ENCODE measurements at places on chromosomes 3 and 15.

DNA sequence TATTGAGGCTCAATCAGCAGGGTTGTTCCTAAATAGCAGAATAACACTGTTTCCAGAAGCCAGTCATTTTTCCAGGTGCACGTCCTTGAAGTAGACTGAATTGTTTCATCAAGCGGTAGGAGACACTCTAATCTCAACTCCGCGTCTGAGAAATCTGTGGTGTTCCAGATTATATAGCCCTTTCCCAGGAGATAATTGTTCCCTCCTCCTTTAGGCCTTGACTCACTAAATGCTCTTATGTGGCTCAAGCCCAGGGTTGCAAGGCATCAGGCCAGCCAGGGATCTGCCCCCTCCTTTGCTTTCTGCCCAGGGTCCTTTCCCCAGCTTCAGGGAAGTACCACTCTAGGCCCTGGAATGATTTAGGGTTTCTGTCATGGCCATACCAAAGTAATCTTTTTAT is 5.7 kb upstream of the HLTF start:
- no peak for DNase-seq

DNA sequence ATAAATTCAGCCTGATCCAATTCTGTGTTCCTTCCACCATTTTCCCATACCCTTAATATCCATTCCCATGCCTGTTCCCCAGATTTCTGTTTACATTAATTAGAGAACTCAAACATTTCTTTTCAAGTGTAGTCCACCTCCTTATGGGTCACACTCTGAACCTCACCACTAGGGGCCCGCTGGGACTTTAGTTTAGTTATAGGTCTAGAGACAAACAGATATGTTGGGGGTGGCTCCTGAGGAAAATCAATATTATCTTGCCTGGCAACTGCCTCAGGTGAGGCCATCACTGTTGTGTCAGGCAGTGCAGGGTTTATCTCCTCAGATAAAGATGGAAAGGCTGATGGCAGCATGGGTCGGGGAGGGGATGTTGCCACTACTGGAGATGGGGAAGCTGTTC is 72.8 kb downstream of the CLDN1 start:
- no peak for DNase-seq

GRCh38 chr15:25175789-25176615 is 221.2 kb downstream of the SNRPN start:
- DNase-seq = no peak

- DNase-seq = no peak
These were observed 30.7 kb upstream of the RPS17 start for GRCh38 chr15:82570721-82571508.

DNA sequence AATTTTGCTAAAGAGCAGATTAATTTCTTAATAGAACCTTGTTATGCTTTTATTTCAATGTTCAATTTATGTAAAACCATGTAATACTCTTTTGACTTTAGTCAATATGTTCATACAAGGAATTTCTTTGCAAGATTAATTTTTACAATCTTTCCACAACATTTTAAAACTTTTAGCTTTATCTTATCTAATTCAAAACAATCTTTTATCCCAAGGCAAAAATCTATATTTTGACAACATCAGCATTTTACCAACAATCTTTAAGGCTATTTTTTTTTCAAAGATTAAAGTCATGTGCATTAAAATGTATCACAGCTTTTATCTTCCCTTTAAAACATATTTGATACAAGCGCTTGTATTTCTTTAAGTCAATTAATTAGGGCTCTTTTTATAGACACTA is 914.7 kb downstream of the PLOD2 start:
- no peak for DNase-seq

GRCh38 chr3:63905731-63906620 is 6.2 kb downstream of the SCAANT1 start:
- DNase-seq = no peak

- no peak for DNase-seq
These were observed 98.0 kb upstream of the SLC25A36 start for GRCh38 chr3:140843656-140844055.

GRCh38 chr3:148975696-148976095 is 15.6 kb upstream of the GYG1 start:
- no peak for DNase-seq

DNA sequence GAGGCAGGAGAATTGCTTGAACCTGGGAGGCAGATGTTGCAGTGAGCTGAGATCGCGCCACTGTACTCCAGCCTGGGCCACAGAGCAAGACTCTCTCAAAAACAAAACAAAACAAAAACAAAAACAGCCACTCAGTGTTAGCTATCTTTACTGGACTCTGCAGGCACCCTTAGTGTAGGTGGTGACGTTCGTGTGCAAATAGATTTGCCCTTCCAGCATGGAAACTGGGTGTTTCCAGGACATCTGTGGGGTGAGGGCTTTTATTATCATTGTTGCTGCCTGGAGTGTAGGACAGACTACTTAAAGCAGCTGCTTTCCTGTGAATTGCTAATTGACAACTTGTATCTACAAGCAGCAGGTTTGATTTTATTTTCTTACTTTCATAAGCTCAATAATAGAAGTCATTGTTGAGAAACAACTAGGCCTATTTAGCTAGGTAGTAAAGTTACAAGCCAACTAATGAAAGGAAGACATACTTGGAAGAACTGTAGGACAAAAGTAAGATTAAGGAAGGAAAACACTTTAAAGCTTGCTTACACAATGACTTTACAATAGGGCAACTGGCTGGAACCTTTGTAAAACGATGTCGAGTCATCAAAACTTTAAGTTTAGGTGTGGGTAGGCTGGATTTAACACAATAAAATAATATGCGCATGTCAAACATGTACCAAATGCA is 25.4 kb upstream of the SPPL2A start:
- no peak for DNase-seq

DNA sequence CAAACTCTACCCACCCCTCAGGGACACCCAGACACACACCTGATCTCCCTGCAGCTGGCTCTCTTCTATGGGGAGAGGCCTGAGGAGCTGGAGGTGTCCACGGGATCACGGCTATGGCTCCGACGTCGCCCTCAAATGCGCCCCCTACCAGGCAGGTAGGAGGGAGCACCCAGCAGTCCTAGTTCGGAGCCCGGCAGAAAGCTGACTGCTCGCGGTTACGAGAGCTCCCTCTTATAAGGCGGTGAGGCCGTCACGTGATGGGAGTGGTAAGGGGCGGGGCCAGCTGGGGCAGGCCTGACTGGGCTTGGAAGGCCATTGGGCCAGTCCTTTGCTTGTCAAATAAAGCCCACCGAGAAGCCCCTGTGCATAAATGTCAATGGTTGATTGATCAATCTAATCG is at the start of gene PRR20G:
Gene PRR20G, minus strand, starts transcription at position 207 of the 400 bp plus-strand sequence. CDS start 681 bp downstream, outside the sequence.
- no peak for DNase-seq

- no peak for DNase-seq
These were observed 1.4 kb downstream of the MBNL1 start for GRCh38 chr3:152269831-152270734.

DNA sequence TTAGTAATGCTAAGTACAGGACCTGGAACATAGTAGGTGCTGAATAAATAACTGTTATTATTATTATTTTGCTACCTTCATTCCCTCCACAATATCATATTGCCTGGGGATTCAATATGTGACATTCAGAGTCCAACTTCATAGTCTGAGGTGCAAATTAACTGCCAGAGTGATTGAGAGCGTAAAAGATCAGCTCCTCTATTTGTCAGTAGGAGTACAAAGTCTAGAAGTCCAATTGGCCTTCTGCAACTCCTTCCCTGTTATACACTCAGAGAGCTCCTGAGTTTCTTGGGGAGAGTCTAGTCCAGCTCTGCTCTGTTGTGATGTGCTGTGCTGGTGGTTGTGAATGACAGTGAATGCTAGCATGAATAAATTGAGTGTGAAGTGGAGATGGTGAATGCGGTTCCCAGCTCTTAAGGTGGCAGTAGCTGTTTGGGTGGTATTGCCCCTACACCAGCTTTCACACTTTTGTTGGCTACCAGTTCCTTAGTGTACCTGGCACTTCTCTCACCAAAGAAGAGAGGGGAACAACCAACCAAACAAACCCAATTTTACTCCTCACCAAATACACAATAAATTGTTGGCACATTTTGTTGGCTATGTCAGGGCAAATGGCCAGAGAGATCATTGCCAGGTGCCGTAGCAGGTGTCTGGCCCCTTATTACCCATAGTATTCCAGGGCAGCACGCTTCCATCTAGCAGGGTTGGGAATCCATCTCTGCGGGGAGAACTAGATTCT is 270.1 kb upstream of the TBL1XR1 start:
- DNase-seq = no peak

- DNase-seq = no peak
These were observed 142.2 kb downstream of the FOXP1 start for GRCh38 chr3:71441217-71441924.

DNA sequence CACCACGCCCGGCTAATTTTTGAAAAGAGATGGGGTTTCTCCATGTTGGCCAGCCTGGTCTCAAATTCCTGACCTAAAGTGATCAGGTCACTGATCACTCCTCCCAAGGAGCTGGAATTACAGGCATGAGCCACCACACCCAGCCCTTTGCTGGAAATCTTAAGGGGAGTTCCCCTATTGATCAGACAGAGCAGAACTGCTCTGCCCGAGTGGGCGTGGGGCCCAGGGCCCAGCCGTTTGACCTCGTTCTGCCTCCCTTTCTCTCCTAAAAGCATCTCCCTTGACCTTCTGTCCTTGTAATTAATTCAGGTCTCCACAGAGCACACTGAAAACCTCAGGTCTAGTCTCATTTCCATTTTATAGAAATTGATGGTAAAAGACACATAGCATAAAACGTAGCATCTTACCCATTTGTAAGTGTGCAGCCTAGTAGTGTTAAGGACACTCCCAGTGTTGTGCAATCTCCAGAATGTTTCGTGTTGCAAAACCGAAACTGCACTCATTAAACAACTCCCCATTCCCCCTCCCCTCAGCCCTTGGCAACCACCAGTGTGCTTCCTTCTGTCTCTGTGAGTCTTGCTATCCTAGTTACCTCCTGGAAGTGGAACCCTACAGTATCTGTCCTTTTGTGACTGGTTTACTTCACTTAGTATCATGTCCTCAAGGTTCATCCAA is 89.3 kb downstream of the SLCO3A1 start:
- no peak for DNase-seq

- DNase-seq = no peak
These were observed 133.0 kb downstream of the ASB7 start for GRCh38 chr15:100735129-100736053.

DNA sequence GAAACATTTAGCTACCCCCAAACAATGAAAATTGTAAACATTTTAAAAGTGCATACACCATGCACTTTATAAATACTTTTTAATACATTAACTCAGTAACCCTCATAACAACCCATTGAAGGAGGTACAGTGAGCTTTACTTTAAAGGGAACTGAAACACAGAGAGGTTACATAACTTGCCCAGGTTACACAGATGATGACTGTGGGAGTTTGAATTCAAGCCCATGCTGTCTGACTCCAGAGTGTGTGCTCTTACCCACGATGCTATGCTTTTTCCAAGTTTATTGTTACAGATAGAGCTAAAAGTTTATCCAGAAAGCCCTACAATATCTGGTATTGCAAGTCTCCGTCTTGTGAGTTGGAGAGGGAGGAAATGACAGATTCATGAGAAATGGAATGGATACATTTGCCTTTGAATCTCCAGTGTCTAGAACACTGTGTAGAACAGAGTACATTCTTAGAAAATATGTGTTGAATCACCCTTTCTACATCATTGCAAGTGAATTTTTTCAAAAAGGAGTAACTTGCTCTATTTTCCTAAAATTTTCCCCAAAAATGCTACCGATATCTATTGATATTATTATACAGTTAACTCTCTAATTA is 428.3 kb downstream of the NAALADL2 start:
- DNase-seq = no peak

- DNase-seq = no peak
These were observed 3.8 kb downstream of the FAM43A start for GRCh38 chr3:194689493-194689944.

GRCh38 chr3:54243056-54243931 is 120.9 kb downstream of the CACNA2D3 start:
- DNase-seq = no peak

DNA sequence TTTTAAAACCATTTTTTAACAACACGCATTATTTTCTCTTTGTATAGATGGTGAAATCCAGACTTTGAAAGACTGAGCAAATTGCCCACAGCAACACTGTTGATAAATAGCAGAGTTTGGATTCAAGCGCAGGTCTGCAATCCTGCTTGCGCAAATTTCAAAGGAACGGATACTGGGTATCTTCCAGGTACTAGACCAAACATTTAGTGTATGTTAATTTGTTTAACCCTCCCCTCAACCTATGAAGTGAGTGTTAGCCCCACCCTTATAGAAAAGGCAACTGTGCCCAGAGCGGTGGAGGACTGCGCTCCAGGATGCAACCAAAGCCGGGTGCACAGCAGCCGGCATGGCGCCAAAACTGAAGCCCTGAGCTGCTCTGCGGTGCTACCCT is 103.8 kb downstream of the CPN2 start:
- no peak for DNase-seq

DNA sequence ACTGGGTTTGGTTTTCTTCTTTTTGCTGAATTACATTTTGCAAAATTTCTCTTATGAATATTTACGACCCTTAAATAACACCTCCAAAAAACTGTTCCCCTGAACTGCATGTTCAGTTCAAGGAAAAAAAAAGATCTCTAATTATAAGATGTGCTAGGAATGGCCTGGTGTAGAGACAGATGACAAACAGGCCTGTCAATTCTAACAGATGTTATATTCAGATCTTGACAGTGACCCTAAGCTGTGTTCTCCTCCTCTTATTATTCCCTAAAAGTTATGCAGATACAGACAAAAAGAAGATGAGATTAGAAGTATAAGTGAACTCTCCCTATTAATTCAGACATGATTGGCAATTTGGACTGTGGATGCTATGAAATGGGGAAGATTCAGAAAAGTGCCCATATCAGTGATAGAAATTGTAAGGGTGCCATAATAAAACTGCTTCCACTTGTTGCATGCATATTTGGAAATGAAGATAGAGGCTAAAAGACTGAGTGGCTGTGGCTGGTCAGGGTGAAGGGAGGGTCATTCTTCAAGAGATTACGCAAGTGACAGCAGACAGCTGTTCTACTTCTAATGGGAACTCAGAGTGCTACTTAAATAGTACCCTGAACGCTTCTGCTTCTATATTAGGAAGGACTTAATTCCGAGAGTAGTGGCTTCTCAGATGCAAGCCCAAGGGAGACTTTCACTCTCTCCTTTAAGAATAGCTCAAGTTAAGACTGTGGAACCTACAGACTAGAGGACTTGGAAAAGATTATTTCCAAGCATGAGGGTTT is 75.5 kb downstream of the ADAMTS9 start:
- no peak for DNase-seq

- no peak for DNase-seq
These were observed 43.7 kb downstream of the PLXNA1 start for GRCh38 chr3:127026661-127027060.

- no peak for DNase-seq
These were observed 25.7 kb upstream of the DYNC1LI1 start for GRCh38 chr3:32596282-32596908.

DNA sequence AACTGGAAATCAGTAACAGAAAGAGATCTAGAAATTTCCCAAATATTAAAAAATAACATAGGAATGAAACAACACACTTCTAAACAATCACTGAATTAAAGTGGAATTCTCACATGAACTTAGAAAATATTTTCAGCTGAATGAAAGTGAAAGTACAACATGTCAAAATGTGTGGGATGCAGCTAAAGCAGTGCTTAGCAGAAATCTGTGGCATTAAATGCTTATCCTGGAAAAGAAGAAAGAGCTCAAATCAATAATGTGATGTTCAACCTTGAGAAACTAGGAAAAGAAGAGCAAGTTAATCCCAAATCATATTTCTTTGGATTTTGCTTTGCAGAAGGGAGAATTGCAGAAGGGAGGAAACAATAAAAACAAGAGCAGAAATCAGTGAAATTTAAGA is 98.2 kb upstream of the NR2E3 start:
- DNase-seq = no peak

GRCh38 chr3:55156851-55157650 is 229.2 kb upstream of the LRTM1 start:
- DNase-seq = no peak

- no peak for DNase-seq
These were observed 26.2 kb downstream of the PIK3CA start for GRCh38 chr3:179174316-179174715.
